ENCODE measurements at places on chromosomes 16 and 17.

DNA sequence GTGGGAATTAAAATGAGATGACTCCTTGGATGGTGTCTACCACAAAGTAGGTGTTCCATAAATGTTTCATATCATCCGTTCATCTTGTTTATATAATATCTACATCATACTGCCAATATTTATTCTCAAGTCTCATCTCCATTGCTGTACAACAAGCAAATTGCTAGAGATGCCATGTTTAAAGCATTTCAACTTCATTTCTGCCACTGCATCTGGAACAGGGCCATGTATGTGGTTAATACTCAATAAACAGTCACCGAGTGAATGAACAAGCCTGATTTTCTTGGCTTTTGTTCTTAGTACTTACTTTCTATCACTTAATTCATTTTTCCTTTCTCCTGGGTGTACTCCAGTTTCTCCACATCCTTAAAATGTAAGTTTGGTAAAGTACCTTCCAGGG, 107.6 kb downstream of the KCNJ2 start:
- no peak for DNase-seq

GRCh38 chr17:60330731-60331130, 61.2 kb downstream of the USP32 start:
- no peak for DNase-seq

DNA sequence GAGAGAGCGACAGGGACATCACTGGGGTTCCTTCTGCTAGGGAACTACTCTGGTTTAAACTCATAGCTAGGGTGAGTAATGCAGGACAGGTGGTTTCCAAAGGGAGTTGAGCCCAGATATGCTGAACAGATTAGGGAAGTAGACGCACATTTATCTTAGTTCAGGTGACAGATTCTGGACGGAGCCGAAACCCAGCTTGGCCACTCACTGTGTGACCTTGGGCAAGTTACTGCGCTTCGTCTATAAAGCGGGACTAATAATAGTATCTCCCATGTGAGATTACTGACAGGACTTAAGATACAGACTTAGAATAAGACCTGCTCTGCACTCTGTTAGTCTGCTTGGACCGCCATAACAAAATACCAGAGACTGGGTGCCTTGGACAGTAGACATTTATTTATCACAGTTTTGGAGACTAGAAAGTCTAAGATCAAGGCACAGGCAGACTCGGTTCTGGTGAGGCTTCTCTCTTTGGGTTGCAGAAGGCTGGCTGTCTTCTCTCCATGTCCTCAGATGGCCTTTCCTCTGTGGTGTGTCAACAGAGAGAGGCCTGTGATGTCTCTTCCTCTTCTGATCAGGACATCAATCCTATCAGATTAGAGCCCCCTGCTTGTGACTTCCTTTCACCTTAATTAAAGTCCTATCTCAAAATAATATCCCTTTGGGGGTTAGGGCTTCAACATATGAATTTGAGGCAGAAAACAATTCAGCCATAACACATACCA, 12.1 kb downstream of the SCNN1G start:
- no peak for DNase-seq

- no peak for DNase-seq
Measured at GRCh38 chr17:1216217-1217088, 36.7 kb upstream of the ABR start.

All from LoVo (cell line).